ENCODE measurements at places on chromosomes 13 and 19. TPM values are rescaled to one million over a fixed set of nuclear protein-coding genes. Genes with fewer than 3 reads are reported as not detected.

DNA sequence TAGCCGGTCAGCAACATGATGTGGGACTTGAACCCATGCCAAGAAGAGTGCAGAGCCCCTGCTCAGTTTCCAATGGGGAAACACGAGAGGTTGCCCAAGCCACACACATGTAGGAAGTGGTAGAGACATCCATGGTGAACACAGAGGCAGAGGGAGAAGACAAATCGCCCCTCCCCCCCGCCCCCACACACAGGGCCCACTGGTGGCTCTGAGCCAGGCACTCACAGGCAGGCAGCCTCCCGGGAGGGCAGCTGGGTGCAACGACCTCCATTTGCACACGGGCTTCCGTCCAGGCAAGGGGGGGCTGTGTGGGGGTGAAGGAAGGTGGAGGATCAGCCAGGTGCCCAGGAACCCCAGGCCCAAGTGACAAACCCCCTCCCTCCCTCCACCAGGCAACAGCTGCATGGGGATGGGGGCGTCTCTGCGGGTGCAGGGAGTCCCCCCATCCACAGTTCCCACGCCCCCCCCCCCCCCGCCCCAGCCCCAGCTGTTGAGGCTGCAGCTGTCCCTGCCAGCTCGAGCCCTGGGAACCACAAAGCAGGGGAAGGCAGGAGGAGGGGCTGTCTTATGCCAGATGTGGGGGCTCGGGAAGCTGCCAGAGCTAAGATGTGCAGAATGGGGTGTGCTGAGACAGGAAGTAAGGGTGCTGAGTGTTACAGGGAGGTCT is 3.4 kb downstream of the NOTCH3 start:
- no peak for DNase-seq

DNA sequence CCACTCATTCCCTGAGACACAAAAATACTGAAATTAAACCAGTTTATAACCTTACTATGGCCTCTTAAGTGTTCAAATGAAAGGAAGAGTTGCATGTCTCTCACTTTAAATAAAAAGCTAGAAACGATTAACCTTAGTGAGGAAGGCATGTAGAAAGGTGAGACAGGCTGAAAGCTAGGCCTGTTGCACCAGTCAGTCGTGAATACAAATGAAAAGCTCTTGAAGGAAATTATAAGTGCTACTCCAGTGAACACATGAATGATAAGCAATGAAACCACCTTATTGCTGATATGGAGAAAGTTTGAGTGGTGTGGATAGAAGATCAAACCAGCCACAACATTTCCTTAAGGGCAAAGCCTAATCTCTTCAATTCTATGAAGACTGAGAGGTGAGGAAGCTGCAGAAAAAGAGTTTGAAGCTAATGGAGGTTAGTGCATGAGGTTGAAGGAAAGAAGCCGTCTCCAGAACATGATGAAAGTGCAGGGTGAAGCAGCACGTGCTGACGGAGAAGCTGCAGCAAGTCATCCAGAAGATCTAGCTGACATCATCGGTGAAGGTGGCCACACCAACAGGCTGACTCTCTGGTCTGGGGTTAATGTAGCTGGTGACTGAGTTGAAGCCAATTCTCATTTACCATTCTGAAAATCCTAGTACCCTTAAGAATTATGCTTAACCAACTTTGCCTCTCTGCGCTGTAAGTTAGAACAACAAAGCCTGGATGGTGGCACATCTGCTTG is 94.5 kb upstream of the TEX29 start:
- DNase-seq: no peak

GRCh38 chr19:4007836-4008539 is 452 bp downstream of the PIAS4 start:
- peak; percentile 73 for DNase-seq

GRCh38 chr13:91372911-91373310 is 25.4 kb downstream of the MIR17HG start:
- DNase-seq: no peak

DNA sequence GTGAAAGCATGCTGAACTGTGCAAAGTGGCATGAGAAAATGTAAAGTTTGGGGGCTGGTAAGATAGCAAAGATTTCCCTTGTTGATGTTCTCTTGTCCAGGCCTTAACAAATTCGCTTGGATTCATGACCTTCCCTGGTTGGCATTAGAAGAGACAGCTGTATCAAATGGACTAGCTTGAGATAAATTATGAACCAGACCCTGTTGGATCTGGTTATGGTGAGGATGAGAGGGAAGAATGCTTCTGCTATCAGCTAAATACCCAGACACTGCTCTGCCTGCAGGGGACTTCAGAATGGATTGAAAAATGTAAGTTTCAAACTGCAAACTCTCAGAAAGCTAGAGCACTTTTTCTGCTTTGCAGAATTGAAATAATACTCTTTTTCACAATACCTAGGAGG is 135.2 kb downstream of the EFNB2 start:
- DNase-seq: no peak

GRCh38 chr13:46296921-46297320 is 85.2 kb downstream of the LRRC63 start:
- no peak for DNase-seq

The TUBB4A gene
- total RNA-seq: 6.2 TPM

The ZNF8 gene
- total RNA-seq: 7.7 TPM

The ZNF227 gene
- total RNA-seq: 13.6 TPM

The ZSCAN4 gene
- total RNA-seq: not detected

Measured in K562 (cell line).